WTC11 (cell line): ENCODE measurements at places on chromosomes 3 and 15. TPM values are rescaled to one million over a fixed set of nuclear protein-coding genes. Genes with fewer than 3 reads are reported as not detected.

SPSB4 gene
- total RNA-seq: 19.4 to 19.7 TPM (median 19.6 TPM) in 3 replicates

CELF6 gene
- total RNA-seq: not detected in 3 replicates

GRM2 gene
- 2.8 to 4.1 TPM (median 3.7 TPM) in 3 replicates for total RNA-seq

MCF2L2 gene
- total RNA-seq: 7.3 to 9.0 TPM (median 7.5 TPM) in 3 replicates

UCN2 gene
- total RNA-seq: 0.34 to 0.46 TPM in 2 of 3 replicates, not detected in the other

LYZL4 gene
- not detected in 3 replicates for total RNA-seq

SLC12A1 gene
- total RNA-seq: 0.15 to 0.39 TPM (median 0.39 TPM) in 3 replicates

TTLL3 gene
- total RNA-seq: 11.1 to 14.7 TPM (median 12.3 TPM) in 3 replicates

GPR156 gene
- total RNA-seq: 0.72 to 1.8 TPM (median 1.5 TPM) in 3 replicates

DNA sequence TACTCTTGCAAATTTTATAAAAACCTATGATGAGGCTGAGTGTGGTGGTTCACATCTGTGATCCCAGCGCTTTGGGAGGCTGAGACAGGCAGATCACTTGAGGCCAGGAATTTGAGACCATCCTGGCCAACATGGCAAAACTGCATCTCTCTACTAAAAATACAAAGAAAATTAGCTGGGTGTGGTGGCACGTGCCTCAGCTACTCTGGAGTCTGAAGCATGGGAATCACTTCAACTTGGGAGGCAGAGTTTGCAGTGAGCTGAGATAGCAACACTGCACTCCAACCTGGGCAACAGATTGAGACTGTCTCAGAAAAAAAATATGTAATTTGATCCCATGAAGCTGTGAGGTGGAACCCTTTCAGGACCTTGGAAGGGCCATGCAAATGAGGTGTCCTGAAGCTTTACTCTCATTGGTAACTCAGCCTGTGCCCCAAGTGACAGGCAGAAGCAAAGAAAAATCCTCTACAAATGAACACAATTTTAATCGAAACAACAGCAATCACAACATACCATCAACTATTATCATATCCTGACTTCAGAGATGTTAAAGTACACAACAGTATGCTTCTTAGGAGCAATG lies 84.6 kb upstream of the CDV3 start:
- H3K27ac ChIP-seq: no peak overlapping the region
- H3K4me1 ChIP-seq: peaks cover 42% of the 10 kb centered on the region
- H3K4me3 ChIP-seq: no peak overlapping the region

DNA sequence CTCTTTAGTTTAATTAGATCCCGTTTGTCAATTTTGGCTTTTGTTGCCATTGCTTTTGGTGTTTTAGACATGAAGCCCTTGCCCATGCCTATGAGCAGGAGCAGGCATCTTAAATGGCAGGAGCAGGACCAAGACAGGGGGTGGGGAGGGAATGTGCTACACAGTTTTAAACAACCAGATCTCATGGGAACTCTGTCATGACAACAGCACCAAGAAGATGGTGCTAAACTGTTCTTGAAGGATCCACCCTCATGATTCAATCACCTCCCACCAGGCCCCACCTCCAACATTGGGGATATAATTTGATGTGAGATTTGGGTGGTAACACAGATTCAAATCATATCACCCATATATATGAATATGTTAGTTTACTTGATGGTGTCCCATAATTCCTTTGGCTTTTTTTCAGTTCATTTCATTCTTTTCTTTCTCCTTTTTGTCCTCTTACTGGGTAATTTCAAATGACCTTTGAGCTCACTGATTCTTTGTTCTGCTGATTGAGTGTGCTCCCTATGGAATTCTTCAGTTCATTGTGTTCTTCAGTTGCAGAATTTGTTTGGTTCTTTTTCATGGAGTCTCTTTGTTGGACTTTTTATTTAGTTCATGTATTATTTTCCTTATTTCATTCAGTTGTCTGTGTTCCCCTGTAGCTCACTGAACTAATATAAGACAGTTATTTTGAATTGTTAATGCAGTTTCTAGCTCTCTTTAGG lies 62.6 kb downstream of the DOCK3 start:
- no peaks in the 10 kb centered on the region for H3K27me3 ChIP-seq
- H3K27ac ChIP-seq: peak overlapping the region; percentile 50
- H3K36me3 ChIP-seq: peaks cover 21% of the 10 kb centered on the region
- peaks cover 26% of the 10 kb centered on the region for H3K4me1 ChIP-seq
- no peak overlapping the region for H3K4me3 ChIP-seq
- no peak for DNase-seq

GRCh38 chr3:6654670-6655069 lies 206.2 kb upstream of the GRM7 start:
- H3K27ac ChIP-seq: no peak overlapping the region
- DNase-seq: no peak
- H3K27me3 ChIP-seq: peaks cover 3% of the 10 kb centered on the region

DNA sequence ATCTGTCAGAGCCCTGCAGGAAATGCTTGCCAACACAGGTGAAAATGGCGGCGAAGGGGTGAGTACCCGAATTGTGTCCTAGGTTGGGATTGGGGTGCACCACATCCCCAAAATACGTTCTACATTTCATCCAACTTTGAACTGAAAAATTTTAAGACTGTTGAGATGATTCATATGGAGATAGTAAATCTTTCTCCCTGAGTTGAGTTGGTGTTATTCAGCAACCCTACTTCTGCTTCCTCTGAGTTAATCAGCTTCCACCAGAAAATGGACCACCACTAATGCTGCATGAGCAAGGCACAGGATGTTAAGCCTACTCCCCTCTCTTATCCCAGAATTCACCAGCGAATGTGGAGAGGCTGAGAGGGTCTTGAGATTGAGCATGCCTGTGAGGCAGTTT lies 192.9 kb downstream of the RYR3 start:
- H3K36me3 ChIP-seq: peaks cover 2% of the 10 kb centered on the region; the same call in 1 of the 2 replicates
- no peak overlapping the region for H3K4me3 ChIP-seq
- H3K27ac ChIP-seq: no peak overlapping the region
- DNase-seq: no peak
- no peaks in the 10 kb centered on the region for H3K27me3 ChIP-seq

- H3K27ac ChIP-seq: no peak overlapping the region
- no peak for DNase-seq
- no peak overlapping the region for H3K4me3 ChIP-seq
- no peaks in the 10 kb centered on the region for H3K27me3 ChIP-seq
These were observed 30.3 kb upstream of the UTS2B start for GRCh38 chr3:191360620-191361019.

GRCh38 chr3:13557417-13557816 lies 8.5 kb downstream of the FBLN2 start:
- no peaks in the 10 kb centered on the region for H3K27me3 ChIP-seq
- H3K27ac ChIP-seq: no peak overlapping the region
- H3K4me1 ChIP-seq: peaks cover 16% of the 10 kb centered on the region
- no peaks in the 10 kb centered on the region for H3K36me3 ChIP-seq
- no peak for DNase-seq

GRCh38 chr15:34233614-34234013 lies 8.8 kb downstream of the EMC4 start:
- no peak overlapping the region for H3K4me3 ChIP-seq
- no peak overlapping the region for H3K27ac ChIP-seq
- no peaks in the 10 kb centered on the region for H3K27me3 ChIP-seq
- DNase-seq: no peak
- peaks cover 27% of the 10 kb centered on the region for H3K36me3 ChIP-seq

DNA sequence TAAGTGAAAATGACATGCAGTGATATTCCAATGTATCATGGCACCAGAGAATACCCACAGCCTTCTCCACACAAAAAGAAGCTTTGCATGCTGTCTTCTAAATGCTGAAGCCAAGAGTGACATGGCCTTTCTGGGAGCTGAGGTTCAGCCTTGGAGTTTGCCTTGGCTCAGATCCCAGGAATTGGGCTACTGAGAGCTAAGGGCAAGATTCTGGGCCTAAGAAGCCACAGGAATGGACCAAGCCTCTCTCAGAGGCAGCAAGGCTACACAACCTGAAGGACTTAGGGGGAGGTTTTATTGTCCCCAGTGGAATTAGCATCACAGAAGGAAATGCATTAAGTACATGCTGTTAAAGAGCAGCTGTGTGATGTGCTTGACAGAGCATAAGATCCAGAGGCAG lies 1078.5 kb downstream of the TUSC7 start:
- H3K4me3 ChIP-seq: no peak overlapping the region
- no peaks in the 10 kb centered on the region for H3K27me3 ChIP-seq
- H3K36me3 ChIP-seq: no peaks in the 10 kb centered on the region

DNA sequence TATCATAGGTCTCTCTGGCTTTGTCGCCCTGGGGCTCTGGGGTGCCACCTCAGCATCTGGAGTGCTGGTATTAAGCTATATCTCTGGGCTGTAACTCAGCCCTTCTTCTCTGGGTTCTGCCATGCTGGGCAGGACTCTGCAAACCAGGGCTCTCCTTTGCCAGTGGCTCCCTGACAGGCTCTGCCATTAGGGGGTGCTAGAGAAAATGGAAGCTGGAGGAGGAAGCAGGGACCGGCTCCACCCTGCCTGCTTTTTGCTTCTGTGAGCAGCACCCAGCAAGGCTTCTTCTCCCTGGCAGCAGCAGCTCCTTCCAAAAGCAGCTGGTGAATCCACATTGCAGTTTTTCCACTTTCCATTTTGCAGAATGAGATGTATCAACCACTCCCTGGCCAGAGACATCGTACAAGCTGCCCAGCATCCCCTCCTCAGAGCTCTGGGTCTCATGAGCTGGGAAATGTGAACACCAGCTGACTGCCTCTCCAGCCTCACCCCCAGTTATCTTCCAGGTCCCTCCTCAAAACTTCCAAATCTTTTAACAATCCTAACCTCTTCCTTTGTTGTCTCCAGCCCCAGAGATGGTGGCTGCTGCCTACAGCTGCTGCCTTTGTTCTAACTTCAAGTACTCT lies 165.0 kb downstream of the ABHD5 start:
- 0 out of 2 replicates have a peak, but pooled peaks cover 6% of the 10 kb centered on the region for H3K27me3 ChIP-seq
- peaks cover 40% of the 10 kb centered on the region for H3K4me1 ChIP-seq
- peak; percentile 82 for DNase-seq
- no peak overlapping the region for H3K27ac ChIP-seq
- H3K4me3 ChIP-seq: no peak overlapping the region
- H3K36me3 ChIP-seq: no peaks in the 10 kb centered on the region

DNA sequence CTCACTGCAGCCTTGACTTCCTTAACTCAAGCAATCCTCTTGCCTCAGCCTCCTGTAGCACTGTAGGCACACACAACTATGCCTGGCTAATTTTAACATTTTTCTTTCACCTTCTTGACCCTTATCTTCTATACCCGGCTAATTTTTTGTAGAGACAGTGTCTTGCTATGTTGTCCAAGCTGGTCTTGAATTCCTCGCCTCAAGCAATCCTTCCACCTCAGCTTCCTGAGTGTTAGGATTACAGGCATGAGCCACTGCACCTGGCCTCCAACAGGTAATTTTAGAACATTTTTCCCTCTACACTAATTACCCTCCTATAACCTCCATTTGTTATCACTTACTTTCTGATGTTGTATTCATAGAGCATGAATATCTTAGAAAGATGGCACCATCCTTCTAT lies 60.3 kb downstream of the SPG11 start:
- peaks cover 34% of the 10 kb centered on the region for H3K36me3 ChIP-seq
- DNase-seq: no peak
- H3K27ac ChIP-seq: no peak overlapping the region
- H3K4me1 ChIP-seq: no peaks in the 10 kb centered on the region
- H3K27me3 ChIP-seq: no peaks in the 10 kb centered on the region
